Nucleus accumbens (tissue), 56 donors: ENCODE measurements at places on chromosomes 1 and 21.

DNA sequence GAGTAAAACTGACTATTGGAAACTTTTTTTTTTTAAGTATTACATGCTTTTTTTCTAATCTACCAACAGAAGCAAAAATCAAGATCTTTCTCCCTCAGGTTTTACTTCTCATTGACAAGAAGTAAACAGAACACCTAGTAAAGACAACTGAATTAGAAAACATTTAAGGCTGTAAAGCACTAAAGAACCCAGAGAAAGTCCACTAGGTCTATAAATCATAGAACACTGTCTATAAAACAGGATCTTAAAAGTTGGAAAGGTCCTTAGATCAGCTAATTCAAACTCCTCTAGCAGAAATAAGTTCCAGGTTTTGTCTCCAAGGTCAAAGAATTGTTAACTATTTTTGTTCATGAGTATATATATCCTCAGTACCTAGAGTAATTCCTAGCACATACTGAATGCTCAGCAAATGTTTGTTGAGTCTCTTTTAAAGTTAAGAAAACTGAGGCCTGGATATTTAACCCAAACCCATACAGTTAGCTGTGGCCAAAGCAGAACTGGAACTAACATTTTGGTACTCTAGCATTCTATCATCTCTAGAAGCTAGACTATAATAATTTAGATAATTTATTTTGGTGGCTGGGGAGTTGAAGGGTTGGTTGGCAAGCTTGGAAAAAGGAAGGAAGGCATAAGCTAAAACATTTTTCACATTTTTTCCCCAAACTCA is 3.0 kb downstream of the EPS15 start:
- DNase-seq, result no peak

GRCh38 chr1:244755673-244756072 is 79.8 kb upstream of the COX20 start:
- DNase-seq, result no peak

GRCh38 chr1:92117526-92117925 is 37.4 kb downstream of the BTBD8 start:
- no peak for DNase-seq

DNA sequence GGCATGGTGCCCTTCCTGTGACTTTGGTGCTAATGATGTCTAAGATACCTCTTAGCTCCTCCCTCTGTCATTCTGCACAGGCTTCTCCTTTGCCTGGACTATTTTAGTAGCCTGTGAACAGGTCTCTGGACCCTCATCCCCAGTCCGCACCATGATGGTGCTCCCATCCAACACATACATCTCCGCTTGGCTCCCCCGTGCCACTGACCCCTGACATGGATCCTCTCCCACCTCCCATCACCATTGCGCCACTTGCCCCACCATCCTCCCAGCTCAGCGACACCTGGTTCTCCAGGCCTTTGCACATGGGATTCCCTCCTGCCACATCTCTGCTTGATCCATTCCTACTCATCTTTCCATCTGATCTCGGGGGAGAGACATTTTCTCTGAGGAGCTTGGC is 33.9 kb downstream of the RUNX3 start:
- no peak for DNase-seq

- no peak for DNase-seq
These were observed 245.7 kb downstream of the PTBP2 start for GRCh38 chr1:96967311-96967710.

GRCh38 chr1:214678386-214678785 is 75.4 kb downstream of the CENPF start:
- no peak for DNase-seq

DNA sequence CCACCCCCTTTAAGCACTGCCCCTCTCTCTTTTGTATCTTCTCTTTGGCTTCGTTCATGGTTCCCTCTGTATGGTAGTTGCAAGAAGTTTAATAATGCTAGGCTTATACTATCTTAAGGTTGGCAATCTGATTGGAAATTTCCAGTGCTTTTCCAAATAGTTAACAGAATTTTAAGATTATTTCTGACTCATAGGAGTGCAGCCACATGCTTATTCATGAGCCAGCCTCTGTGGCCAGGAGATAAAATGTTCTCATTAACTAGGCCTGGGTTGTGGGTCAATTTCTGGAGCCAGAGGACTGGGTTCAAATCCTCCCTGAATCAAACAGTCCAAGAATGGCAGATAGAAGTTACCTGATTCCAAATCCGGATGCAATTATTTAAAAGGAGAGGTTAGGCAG is 103.1 kb downstream of the ATP6V1G3 start:
- DNase-seq, result no peak

DNA sequence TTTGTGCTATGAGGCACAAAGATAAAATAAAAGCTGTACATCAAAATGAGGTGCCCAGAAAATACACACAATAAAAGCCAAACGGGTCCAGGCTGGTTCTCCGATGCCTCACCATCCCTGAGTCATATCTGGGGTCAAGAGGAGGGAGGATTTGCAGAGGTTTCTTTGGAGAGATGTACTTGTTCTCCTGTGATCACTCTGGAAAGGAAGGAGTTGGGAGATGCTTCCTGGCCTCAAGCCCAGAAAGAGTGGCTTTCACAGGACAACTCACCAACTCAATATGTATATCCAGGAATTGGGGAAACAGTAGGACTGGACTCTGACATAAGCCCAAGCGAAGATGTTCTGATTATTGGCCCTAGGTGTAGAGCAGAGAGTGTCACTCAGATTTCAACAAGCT is 51.9 kb downstream of the DIPK1A start:
- no peak for DNase-seq

DNA sequence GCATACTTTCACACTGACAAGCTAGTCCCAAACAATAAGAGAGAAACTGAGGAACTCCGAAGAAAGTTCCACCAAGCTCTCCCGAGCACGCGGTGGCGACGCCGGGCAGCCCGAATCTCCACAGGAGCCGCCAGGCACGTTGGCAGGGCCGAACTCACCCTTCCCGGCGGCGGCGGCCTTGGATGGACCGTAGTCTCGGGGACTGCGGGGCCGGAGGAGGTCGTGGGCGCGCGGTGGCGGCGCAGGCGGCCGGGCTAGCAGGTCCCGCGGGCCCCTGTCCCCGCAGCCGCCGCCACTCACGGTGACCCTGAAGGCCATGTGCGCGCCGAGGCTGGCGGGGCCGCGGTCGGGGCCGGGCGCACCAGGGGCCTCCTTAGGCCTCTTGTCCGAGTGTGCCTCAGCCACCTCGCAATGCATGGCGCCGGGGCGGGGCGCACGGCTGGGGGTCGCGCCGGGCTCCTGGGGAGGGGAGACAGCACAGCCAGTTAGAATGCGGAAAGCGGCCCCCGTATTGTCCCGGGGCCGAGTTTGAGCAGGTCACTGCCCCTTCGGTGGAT is 1.2 kb downstream of the GLIS1 start:
- DNase-seq, result no peak

GRCh38 chr1:79815115-79815514 is 808.6 kb upstream of the ADGRL4 start:
- no peak for DNase-seq

- DNase-seq, result no peak
These were observed 110.8 kb downstream of the SLC5A9 start for GRCh38 chr1:48333316-48333715.

GRCh38 chr1:119321666-119322419 is 46.7 kb upstream of the HAO2 start:
- DNase-seq, result no peak

DNA sequence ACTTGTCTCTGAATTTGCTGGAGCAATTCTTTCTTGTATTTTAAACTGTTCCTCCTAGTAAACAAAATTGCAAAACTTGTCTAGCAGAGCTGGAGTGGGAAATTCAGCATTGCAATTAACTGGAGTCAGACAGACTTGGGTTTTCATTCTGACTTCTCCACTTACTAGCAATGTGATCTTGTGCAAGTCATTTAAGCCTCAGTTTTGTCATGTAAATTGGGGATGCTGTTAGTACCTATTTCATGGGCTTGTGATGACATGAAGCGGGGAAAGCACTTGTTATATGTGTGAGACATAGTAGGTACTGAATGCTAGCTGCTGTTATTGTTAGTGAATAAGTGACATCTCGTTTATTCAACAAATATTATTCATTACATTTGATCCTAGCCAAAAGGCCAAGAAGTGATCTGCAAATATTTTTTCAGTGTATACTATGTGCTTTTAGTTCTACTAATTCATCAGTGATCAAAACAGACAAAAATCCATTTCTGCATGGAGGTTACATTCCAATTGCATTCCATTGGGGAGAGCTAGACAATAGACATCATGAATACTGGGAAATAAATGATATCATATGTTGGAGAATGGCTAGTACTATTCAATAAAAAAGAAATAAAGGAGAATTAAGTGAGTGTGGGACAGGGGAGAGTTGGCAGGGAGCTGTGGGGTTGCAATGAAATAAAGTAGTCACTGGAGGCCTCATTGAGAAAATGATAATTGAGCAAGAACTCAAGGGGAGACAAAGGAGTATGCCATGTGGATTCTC is 47.1 kb downstream of the CACHD1 start:
- DNase-seq, result no peak

- DNase-seq, result no peak
These were observed 21.2 kb downstream of the LRRC71 start for GRCh38 chr1:156941675-156942074.

GRCh38 chr1:186569856-186570255 is 108.9 kb upstream of the PDC start:
- DNase-seq, result no peak

GRCh38 chr1:62746086-62746808 is 37.7 kb upstream of the ATG4C start:
- no peak for DNase-seq

GRCh38 chr1:232732344-232732910 is 72.8 kb upstream of the MAP10 start:
- DNase-seq, result no peak

GRCh38 chr1:186763107-186763506 is 65.6 kb upstream of the PLA2G4A start:
- DNase-seq, result no peak

DNA sequence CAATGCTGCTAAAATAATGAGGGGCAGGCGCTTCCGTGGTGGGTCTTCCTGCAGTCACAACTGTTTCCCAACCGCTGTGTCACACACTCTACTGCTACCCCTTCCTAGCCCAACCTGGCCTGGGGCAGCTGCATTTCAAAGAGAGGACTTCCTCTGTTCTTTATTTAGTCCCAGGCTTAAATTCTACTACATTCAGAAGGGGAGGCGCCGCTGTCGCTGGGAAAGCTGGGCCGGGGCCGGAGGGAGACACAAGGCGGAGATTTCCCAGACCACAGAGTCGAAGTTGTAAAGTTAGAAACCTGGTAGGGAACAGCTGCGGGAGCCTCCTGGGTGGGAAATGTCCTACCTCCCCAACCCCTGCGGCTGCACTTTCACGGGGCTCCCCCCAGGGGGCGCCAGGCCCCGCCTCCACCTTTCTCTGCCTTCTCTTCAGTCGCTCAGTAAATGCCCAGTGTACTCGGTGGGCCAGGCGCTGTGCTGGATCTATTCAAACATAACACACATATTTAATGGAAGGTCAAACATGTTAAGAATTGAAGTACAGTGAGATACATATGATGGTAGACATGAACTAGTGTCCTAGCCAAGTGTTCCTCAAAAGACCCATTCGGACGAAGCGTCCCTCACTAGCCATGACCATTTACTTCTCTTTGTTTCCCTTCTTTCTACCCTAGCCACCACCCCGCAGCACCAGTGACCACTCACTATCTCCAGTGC is 23.1 kb downstream of the DYRK3 start:
- peak; percentile 4 for DNase-seq

DNA sequence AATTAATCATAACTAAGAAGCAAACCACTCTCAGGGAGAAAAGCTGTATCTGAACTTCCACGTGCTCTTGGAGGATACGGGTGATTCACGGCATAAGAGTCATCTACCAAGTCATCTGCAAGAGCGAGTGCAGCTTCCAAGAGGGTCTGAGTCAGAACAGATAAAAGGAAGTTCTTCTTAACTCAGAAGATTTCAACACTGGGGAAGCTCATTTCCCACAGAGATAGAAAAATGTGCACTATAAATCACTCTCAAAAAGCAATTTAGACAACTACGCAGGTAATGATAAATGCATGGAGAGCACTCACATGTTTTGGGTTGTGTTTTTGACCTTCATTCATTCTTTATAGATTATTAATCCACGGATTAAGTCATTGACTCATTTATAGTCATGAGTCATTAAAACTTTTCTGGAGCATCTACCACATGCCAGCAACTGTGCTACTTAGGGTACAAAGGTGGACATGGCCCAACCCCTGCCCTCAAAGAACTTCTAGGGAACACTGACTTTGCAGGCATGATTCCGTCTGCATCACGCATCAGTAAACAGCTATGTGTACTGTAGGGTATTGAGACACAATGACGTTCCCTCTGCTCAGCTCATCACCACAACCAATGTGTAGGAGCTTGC is 20.8 kb downstream of the KCNJ15 start:
- DNase-seq, result no peak

DNA sequence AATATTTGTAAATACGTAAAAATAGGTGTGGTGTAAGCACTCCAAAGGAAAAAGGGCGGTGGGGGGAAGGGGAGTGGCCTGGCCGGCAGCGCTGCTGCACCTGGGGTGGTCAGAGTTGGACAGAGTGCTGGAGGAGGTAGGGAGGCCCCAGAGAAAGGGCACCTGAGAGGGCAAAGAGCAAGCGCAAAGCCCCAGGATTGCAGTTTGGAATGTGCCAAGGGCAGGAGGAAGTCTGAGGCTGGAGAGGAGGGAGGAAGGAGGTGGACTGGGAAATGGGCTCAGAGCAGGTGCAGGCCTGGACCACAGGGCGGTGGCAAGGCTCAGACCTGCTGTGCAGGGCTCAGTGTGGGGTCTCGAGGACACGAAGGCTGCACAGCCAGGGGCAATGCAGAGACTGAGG is 30.6 kb downstream of the LDLRAP1 start:
- no peak for DNase-seq

DNA sequence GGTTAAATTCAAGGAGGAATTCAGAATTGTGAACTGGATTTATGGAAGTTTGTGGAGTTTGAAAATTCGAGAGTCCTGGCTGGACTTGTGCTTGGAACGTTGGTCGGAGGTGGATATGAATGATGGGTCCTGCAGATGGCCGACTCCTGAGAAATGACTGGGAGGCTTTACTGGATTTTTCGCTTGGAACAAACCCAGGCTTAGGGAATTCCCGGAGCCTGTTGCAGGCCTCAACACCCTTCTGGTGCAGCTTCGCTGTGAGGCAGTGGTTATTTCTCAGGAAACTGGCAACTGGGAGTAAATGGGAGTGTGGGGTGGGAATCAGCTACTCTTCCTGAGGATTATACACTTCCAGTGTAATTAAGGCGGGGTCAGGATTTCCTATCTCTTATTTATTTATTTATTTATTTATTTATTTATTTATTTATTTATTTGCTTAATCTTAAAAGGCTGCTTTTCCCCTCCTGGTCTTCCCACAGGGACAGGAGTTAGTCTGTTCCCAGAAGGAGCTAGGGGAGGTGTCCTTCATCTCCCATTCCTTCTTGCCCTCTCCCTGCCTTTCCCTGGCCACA is 21.1 kb downstream of the MAPKAPK2 start:
- DNase-seq, result no peak

DNA sequence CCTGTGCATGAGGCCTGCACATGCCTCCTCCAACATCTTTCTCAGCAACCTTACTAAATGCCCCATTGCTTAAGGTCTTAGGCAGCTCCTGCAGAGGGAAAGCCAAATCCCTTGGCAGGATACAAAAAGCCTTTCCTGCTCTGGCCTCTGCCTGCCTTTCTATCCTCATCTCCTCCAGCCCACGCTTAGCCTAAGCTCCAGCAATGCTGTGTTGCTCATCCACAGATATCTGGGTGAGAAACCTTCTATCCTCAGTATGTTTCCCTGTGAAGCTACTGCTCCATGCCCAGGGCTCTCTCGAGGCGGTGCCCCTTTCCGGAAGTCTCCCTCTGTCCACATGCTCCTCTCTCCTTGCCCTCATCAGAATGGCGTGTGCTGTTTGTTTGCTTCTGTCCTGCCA is 37.0 kb upstream of the CCSAP start:
- DNase-seq, result no peak
